ENCODE measurements at places on chromosomes 12 and 14.

- DNase-seq, result no peak
These were observed 822.3 kb downstream of the LRFN5 start for GRCh38 chr14:42428996-42429395.

- DNase-seq, result no peak
These were observed 64.7 kb downstream of the RPS6KA5 start for GRCh38 chr14:90995785-90996184.

DNA sequence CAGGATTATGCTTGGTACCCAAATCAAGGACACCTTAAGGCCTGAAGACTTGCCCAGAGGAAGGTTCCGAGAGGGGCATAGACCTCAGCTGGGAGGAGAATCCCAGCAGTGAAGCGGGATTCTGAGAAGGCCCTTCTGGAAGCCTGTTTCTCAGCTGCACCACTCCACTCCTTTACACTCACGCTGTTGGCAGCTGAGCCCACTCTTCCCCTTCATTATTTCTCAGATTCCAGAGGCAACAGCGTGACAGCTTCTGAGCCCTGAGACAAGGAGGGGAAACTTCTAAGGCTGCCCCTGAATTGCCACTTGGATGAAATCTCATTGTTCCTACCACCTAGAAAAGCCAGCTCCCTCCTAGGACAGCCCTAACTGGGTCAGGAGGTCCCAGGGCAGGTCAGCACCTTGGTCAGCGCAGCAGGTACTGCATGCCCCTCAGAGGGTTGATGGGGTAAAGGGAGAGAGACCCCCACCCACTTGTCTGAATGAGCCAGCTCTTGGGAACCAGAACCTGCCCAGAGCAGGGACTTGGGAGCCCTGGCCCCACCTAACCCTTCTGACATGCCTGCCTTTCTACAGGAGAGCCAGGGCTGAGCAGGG lies 53.9 kb downstream of the ISCA2 start:
- DNase-seq, result no peak

- no peak for DNase-seq
These were observed 4.9 kb upstream of the ANKLE2 start for GRCh38 chr12:132766380-132767085.

DNA sequence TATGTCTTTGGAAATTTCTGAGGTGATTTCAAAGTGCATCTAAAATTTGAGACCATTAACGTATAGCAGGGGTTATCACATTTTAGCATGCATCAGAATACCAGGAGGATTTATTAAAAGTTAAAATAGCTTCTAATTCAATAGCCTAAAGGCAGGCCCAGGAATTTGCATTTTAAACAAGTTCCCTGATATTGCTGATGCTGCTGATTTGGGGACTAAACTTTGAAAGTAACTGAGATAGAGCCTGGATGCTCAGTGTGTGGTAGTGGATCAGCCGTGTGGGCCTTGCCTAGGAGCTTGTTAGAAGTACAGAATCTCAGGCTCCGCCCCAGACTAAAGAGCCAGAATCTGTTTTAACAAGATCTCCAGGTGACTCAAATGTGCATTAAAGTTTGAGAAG lies 375.0 kb upstream of the FBXO33 start:
- no peak for DNase-seq

- no peak for DNase-seq
These were observed 37.1 kb upstream of the STK38L start for GRCh38 chr12:27206801-27207502.

DNA sequence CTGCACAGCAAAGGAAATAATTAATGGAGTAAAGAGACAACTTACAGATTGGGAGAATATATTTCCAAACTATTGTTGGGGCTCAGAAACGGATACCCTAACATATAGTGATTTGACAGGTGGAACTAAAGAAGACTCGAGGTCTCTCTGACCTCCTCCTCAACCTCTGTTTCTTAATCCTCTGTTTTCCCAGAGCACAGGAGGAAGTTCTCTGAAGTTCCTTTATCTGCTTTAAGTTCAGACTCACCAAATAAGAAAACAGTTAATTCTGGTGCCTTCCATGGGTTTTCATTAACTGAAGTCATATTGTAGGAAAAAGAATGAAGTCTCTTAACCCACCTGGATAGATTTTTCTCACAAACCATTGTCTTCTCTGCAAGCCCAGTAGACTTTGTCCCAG lies 29.2 kb downstream of the CLEC2D start:
- no peak for DNase-seq

DNA sequence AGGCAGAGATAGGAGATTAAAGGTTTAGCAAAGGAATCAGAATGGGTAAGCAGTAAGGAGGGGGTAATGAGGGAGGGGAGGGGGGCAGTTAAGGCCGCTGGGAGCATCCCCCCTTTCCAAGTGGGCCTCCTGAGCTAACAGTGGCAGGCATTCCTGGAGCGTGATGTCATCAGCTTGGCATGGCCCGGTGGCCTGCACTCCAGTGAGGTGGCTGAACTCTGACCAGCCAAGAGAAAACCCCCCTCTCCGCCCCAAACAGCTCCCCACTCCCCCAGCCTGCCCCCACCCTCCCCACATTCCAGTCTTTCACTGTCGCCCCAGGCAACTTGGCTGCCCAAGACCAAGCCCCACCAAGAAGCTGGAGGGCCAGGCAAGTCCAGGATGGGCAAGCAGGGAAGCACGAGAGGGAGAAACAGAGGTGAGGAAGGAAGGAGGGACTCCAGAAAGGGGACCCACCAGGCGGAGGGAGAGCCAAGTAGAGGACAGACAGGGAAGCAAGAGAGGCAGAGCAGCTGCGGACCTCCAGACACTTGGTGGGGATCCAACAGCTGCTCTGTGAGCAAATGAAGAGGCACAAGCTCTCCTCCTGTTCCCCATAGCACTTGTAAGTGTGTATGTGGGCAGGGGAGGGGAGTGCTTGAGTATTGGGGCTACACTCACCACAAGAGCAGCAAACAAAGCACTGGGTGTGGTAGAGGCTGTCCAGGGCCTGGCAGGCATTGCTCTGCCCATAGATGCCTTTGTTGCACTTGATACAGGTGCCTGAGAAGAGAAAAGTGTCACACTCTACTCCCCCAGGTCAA lies 4.5 kb downstream of the AJUBA start:
- DNase-seq, result no peak

GRCh38 chr12:3842517-3842916 lies 30.7 kb downstream of the PARP11 start:
- no peak for DNase-seq

DNA sequence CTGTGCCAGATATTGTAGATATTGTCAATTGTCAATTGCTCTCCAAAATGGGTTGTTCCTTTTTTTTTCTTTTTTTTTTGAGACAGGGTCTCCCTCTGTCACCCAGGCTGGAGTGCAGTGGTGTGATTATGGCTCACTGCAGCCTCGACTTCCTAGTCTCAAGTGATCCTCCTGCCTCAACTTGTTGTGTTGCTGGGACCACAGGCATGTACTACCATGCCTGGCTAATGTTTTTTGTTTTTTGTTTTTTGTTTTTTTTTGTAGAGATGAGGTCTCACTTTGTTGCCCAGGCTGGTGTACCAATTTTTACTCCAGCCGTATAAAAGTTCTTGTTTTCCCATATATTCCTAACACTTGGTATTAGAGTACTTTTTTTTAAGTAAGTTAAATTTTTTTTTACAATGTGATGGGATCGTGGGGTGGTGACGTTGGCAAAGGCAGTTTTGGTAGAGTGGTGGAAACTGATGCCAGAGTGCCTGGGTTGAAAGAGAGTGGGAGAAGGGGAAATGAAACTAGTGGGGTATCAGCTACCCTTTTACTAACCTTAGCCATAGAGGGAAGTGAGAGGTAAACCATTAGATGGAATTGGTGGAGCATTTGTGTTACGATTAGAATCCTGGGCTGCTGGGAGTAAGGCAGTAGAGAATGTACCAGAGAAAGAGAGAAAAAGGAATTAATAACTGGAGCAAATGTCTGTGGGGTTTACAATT lies 33.0 kb upstream of the CFAP54 start:
- no peak for DNase-seq

DNA sequence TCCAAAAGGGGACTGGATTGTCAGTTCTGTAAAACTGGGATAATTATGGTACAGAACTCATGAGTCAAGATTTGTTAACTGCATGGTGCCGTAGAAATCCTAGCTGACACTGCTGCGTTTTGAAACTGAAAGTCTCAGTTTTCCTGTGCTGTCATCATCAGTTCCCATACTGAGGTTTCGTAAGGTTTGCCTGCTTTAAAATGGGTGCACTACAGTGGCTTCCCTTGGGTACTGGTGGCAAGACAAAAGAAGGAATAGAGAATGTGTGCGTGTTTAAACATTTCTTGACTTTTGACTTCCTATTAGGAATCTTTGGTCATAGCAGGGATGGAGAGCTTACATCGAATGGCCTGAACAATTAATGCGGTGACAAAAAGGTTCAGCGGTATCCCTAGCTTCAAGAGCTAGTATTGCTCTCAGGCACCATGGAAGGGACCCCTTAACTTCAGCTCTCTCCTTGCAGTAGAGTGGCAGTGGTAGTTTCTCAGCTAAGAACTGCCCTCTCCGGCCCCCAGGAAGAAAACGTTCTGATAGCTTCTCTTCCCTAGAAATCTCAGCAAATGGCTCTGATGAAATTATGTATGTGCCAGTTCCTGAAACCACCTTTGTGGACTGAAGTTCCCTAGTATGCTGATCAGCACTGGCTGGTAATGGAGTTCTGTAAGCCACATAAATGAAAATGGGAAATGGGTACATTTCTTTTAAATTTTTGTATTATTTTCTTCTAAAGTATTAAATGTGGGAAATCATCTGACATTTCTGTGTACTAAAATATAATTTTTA lies 28.9 kb downstream of the ANO6 start:
- DNase-seq, result no peak

GRCh38 chr14:60324837-60325236 lies 75.8 kb downstream of the PPM1A start:
- no peak for DNase-seq

GRCh38 chr14:35900741-35901140 lies 74.6 kb downstream of the BRMS1L start:
- no peak for DNase-seq

DNA sequence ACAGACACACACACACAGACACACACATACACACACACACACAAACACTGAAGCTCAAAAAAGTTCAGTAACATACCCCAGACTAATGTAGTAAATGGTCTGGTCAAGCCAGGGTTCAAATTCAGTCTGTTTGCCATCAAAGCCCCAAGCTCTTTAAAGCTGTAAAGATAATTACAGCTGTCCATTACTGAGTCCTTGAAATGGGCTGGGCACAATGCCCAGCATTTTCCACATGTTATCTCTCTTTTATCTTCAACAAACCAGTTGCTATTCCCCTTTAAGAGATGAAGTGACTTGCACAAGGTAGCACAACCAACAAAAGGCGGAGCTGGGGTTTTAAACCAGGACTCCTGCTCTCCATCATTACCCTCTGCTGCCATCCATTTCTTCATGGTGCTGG lies 7.6 kb upstream of the UNC119B start:
- no peak for DNase-seq

DNA sequence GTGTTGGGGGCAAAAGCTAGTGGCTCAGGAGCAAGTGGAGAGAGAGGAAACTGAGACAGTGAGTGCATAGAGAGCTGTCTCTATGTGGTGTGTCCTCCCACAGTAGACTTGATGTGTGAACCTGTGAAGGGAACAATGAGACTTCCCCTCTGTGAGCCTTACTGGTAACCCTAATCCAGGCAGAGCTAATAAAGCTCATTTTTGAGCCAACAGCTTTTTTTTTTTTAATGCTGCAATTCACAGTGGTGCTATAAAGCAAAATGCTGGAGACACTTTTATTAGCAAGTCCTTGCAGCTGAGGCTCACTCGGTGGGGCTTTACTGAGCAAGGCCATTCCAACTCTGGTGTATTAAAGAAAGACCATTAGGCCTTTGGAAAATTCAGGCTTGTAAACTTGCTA lies 26.9 kb downstream of the FBXW8 start:
- DNase-seq, result no peak

DNA sequence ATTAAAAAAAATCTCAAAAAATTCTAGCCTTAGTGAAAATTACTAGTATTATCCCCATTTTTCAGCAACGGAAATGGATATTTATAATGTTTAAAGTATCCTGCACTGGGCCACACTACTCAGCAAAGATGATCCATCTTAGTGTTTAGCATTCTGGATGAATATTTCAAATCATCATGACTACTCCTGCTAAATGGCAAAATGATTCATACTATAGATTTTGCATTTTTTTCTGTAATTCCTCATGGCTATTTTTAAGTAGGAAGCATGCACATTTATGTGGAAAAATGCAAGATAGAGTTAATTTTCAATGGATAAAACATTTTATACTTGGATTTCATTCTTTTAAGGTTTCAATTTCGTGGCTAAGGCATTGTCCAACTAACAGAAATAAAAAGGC lies 59.6 kb downstream of the LRFN5 start:
- no peak for DNase-seq

GRCh38 chr14:91163316-91163715 lies 49.4 kb downstream of the DGLUCY start:
- DNase-seq, result no peak

DNA sequence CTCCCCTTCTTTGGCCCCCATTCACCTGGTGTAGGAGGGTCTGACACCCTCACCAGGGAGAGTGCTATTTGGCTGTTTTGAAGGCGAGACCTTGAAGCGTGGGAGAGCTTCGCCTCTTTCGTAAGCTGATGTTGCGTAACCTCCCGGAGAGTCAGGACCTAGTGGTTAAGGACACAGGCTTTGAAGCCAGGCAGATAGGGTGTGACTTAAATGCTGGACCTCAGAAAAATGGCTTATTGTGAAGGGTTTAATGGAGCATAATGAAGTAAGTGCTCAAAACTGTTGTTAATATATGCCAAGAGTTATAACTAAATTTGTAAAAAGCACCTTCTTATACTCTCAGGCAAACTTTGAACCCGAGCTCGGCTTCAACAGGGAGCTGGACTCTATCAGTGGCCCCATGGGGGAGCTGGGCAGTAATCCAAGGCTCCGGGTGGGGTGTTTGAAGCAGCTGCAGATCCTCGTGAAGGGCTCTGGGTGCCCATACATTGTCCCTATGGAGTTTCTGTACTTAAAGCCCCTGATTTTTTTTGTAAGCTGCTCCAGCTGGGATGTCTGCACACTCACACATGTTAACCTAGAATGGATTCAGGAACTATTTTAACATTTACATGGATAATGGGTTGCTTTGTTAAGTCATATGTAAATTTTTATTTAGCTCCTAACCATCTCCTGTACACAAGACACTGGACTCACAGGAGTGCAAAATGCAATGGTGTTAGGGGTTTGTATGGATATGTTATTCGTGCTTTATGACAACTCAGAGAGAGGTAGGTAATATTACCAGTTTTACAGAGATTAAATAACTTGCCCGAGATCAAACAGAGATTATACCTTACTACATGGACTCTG lies 26.0 kb downstream of the PPFIBP1 start:
- DNase-seq, result no peak

DNA sequence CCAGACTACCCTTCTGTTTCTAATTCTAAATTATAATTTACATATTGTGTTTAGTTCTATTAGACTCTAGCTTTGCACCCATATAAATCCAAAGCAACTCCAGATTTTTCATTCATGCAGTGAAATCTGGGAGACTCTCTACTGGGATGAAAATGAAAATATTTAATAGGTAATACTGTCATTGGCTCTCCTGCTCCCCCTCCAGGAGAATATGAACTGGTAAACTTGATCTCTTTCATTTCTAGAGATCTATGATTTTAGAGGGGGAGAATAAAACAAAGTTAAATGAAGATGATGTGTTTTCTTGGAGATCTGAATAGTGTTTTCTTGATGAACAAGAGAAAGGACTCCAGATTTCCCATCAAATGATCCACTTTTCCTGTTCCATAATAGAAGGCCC lies 104.3 kb upstream of the TMCC3 start:
- no peak for DNase-seq

GRCh38 chr12:69701826-69702225 lies 2.7 kb upstream of the BEST3 start:
- DNase-seq, result no peak

- DNase-seq, result no peak
These were observed at the start of gene GLT8D2 for GRCh38 chr12:104049903-104050356. Gene GLT8D2 (minus strand): TSS chr12:104050187. CDS start chr12:104019648, 30,539 bp downstream.

- DNase-seq, result no peak
These were observed 745 bp downstream of the TRHDE start for GRCh38 chr12:72272731-72273498.

Data from activated CD4-positive, alpha-beta T cell treated with anti-CD3 and anti-CD28 coated beads for 24 hours (primary cell).